Stimulated activated CD4-positive, alpha-beta T cell treated with anti-CD3 and anti-CD28 coated beads, TNF-alpha, amount 100 ng/mL, for 48 hours (primary cell): ENCODE measurements at places on chromosomes 6 and 20.

DNA sequence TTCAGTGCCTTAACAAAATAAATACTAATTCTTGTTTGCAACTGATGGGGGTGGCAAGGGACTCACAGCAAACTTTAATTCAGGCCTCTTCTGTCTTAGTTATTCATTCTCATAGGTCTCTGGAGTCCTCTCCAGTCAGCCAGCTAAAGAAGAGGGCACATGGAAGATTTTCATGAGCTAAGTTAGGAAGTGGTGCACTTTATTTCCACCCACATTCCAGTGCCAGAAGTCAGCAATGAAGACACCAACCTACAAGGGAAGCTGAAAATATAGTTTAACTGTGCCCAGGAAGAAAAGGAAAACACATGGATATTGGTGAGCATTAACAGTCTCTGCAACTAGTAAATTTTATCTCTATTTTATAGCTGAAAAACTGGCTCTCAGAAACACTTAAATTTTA is 16.7 kb upstream of the IRAK1BP1 start:
- DNase-seq, result no peak

GRCh38 chr6:13334953-13335352 is 6.6 kb upstream of the TBC1D7 start:
- DNase-seq, result no peak

GRCh38 chr20:38853759-38854158 is 48.3 kb downstream of the PPP1R16B start:
- DNase-seq, result no peak

GRCh38 chr6:56278171-56278591 is 30.8 kb upstream of the COL21A1 start:
- no peak for DNase-seq

DNA sequence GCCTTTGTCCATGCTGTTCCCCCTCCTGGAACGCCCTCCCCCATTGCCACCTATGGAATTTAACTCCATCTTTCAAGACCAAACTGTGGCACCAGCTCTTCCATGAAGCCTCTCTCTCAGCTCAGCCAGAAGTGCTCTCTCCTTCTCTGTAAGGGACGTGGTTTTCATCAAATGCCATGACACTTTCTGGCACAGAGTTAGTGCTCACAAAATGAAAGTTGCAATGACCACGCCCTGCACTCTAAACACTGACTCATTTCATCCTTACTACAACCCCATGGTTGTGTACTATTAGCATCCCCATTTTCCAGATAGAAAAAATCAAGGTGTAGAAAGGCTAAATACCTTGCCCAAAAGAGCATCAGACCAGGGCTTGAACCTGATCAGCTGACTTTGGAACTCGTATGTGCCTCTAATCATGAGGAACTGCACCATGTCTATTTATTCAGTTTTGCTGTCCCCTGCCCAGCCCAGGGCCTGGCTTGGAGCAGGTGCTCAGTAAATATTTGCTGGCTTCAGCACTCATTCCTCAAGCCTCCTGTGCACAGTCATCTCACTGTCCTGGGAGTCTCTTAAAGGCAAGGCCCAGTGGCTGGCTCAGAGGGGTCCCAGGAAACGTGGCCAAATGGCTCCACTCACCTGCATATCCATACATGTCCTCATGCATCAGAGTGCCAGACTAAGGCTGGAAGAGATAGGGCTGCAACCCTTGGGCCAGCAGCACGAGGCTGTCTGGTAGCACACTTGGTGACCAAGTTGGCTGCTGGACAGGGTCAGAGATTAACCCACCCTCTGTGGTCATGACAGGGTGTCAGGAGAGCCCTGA is 77.9 kb downstream of the MRPL14 start:
- DNase-seq, result no peak

GRCh38 chr20:21575981-21576740 is 62.3 kb upstream of the NKX2-2 start:
- no peak for DNase-seq

- no peak for DNase-seq
Observed at GRCh38 chr20:33067806-33068205, 11.6 kb upstream of the BPIFB4 start.

- DNase-seq, result no peak
Observed at GRCh38 chr6:156413154-156413553, 364.0 kb upstream of the ARID1B start.

DNA sequence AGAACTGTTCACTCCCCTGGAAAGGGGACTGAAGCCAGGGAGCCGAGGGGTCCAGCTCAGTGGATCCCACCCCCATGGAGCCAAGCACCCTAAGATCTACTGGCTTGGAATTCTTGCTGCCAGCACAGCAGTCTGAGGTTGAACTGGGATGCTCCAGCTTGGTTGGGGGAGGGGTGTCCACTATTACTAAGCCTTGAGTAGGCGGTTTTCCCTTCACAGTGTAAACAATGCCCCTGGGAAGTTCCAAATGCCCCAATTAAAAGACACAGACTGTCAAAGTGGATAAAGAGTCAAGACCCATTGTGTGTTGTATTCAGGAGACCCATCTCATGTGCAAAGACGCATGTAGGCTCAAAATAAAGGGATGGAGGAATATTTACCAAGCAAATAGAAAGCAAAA is 150.2 kb downstream of the LPA start:
- no peak for DNase-seq

GRCh38 chr20:10270630-10271029 is 52.0 kb downstream of the SNAP25 start:
- no peak for DNase-seq

DNA sequence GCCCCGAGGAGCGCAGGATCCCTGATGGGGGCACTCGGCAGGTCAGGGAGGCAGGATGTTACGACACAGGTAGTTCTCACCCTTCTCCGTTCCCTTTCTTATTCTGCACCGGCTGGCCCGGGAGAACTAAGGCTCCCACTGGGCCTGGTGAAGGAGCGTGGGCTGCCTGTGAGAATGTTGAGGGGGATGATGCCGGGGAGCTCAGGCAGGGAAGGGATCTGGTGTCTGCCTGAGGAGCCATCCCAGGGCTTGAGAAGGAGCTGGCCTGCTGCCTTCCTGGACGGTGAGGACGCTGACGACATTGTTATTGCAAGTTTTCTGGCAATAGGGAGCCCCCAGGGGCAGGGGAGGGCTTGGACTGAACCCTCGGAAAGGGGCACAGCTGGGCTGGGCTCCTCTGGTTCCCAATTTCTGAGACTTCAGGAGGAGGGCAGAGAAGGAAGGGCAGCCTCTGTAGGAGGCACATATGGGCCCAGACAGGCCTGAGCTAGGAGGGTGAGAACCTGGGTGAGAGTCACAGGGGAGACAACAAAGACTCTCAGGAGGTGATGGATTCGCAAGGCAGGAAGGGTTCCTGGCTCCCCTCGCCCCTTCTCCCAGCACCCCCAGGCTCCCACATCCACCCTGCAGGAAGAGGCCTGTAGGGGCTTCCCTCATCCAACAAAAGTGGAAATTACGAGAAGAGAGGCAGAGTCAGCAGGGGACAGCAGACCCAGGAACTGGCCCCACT is 32.8 kb downstream of the CYP21A2 start:
- no peak for DNase-seq

DNA sequence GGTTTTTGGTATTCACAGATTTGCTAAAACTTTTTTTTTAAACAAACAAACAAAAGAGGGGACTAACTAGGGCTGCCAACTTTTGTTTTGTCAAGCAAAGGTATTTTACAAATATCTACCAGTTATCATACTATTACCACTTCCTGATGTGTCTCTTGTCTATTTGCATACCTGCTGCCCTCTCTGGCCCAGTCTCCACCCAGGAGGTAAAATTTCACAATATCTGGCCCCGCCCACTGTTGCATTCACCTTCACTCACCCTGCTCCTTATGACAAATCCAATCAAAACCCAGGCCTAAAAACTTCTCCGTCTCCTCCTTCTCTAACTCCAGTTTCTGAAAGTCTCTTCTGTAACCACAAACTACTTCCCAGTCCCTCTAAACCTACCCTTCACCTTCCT is 82.2 kb downstream of the TRERF1 start:
- peak; percentile 15 for DNase-seq

- no peak for DNase-seq
Observed at GRCh38 chr20:3606021-3606420, 57.2 kb downstream of the GFRA4 start.

GRCh38 chr6:6790891-6791290 is 202.4 kb downstream of the LY86 start:
- DNase-seq, result no peak

DNA sequence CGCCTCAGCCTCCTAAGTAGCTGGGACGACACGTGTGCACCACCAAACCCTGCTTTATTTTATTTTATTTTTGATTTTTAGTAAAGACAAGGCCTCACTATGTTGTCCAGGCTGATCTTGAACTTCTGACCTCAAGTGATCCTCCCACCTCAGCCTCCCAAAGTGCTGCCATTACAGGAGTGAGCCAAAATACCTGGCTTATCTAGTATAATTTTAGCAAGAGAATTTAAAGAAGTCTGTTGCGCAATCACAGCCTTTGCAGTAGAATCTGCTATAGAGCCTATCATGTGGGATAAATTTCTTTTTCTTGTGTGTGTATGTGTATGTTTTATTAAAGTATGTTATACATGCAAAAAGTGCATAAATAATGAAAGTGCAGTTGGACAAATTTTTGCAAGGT is 92.1 kb upstream of the ANKEF1 start:
- no peak for DNase-seq

DNA sequence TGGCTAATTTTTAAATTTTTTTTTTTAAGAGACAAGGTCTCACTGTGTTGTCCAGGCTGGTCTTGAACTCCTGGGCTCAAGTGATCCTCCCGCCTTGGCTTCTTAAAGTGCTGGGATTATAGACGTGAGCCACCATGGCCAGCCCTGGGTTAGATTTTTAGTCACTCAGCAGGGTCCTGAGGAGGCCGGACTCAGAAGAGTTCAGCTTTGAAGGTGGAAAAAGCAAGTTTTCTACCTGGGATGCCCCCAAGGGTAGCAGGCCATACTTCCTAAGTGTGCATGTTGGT is 44.2 kb downstream of the FGD2 start:
- DNase-seq, result no peak

DNA sequence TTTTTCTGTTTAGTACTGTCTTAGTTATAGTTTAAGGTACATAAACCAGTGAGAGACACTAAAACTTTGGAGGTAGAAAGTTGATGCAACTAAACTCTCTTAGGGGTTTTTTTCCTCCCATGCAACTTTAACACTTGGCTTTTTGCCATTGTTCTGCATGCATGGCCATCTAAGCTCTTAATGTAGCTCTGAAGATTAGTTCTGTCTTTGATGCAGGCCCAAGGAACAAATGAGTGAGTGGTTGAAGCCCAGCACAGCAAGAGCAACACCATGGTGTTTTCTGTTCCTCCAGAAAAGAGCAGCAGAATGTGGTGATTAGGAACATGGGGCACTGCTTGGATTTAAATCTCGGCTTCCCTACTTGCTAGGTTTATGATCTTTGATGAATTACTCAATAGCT is 89.3 kb downstream of the L3MBTL3 start:
- no peak for DNase-seq

GRCh38 chr6:30828027-30828962 is 56.0 kb upstream of the DDR1 start:
- DNase-seq, result peak; percentile 88

GRCh38 chr6:158033751-158034702 is 52.4 kb downstream of the SYNJ2 start:
- no peak for DNase-seq

- no peak for DNase-seq
Observed at GRCh38 chr6:36863670-36864540, 10.7 kb downstream of the PPIL1 start.

DNA sequence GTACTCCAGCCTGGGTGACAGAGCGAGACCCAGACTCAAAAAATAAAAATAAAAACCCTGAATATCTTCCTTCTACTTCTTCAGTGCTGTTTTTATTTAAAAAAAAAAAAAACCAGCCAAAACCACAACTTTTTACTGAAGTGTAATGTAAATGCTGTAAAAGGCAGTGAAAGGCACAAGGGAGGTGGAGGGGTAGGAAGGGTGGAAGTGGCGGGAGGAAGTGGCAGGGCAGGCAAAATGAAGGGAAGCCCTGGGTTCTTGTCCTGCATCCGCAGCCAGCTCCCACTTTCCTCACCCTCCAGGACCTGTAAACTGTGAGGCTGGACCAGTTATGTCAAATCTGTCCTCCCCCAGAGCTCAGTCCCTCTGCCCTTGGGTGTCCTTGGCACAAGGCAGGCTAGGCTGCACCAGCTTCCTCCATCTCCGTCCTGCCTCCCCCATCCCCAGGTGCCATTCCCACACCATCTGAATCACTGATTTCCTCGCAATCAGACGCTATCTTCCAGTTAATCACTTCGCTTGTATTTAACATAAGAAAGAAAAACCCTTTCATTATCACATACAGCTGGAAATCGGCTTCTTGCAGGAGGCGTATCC is 13.7 kb upstream of the PANK2 start:
- DNase-seq, result no peak

DNA sequence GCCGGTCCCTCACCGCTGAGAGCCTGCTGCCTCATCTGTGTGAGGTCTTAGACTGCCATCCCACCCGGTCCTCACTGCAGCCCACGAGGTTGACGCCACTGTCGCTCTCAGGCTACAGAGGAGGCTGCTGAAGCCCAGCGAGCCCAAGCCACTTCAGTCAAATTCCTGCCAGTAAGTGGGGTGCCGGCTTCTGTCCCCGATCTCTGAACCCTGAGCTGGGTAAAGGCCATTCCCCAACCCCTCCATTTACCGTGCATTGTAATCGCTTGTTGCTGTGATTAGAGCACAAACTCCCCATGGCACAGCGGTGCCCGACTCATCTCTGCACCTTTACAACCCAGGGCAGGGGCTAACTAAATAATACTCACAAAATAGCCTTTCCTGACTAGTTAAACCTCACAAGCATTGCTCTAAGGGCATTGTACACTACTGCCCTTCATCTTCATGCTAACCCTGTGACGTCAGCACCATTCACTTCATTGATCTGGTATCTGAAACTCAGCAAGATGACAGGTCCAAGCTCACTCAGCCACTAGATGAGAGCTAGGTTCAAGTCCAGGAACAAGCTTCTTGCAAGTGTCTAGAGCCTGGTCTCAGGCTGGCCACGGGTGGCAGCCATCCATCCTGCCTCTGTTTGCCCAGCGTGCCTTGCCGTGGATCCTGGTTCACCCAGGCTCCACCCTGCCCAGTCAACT is 122.7 kb downstream of the BCAS1 start:
- DNase-seq, result no peak
